ENCODE measurements at places on chromosomes 7 and 10.

- DNase-seq: no peak
These were observed at the start of gene CPXM2 for GRCh38 chr10:123891144-123892071. Gene CPXM2, minus strand, starts transcription at chr10:123891807. Its CDS starts 148 bp downstream, at chr10:123891659.

DNA sequence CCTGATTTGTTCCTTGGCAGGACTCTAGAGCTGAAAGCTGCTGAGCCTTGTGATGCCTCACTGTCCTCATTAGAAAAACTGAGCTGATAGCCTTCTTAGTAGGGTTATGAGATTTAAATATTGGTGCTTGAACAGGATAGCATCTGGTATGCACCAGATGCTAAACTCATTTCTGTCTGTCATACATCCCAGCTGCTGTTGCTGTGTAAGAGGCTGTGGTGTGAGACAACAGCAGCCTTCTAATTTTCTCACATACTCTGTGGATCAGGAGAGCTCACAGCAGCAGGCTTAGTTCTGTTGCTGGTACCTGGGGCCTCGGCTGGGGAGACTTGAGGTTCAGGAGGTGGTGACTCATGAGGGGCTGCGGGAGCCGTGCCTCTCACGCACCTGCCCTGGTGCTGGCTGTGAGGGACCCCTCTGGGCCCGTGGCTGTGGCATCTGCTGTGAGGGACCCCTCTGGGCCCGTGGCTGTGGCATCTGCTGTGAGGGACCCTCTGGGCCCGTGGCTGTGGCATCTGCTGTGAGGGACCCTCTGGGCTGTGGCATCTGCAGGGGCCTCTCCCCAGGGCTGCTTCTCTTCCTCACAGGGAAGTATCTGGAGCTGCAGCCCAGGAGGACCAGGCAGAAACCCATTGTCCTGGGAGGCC, 12.5 kb downstream of the DYNC2I1 start:
- DNase-seq: no peak

- DNase-seq: no peak
These were observed 82.6 kb upstream of the ELMO1 start for GRCh38 chr7:37531225-37531624.

GRCh38 chr10:80612261-80612660, 74.6 kb downstream of the SH2D4B start:
- no peak for DNase-seq

DNA sequence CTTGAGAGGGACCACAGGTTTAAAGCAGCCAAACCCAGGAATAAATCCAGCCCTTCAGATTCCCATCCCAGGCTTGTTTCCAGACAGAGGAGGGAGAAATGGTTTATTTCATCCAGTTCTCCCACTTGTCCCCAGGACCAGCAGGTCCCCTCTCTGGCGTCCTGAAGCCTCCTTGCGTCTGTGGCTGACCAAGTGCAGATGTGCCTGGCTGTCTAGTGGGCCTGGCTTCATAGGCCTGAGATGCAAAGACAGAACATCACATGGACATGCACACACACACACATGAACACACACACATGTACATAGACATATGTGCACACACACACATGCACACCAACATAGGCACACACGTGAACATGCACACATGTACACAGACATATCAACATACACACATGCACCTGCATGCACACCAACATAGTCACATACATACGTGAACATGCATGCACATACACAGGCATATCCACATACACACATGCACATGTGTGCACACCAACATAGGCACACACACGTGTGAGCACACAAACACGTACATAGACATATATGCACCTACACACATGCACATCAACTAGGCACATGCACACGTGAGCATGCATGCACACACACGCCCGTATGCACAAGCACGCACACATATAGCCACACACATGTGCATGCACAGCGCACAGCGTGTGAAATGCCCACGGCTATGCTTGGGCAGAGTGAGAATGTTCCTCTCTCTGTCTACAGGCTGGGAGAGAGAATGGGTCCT, 10.7 kb downstream of the FOXL3 start:
- no peak for DNase-seq

- peak; percentile 52 for DNase-seq
These were observed 218.3 kb downstream of the FAM107B start for GRCh38 chr10:14556285-14556956.

- DNase-seq: peak; percentile 46
These were observed 439 bp downstream of the IQUB start for GRCh38 chr7:123533929-123534382.

DNA sequence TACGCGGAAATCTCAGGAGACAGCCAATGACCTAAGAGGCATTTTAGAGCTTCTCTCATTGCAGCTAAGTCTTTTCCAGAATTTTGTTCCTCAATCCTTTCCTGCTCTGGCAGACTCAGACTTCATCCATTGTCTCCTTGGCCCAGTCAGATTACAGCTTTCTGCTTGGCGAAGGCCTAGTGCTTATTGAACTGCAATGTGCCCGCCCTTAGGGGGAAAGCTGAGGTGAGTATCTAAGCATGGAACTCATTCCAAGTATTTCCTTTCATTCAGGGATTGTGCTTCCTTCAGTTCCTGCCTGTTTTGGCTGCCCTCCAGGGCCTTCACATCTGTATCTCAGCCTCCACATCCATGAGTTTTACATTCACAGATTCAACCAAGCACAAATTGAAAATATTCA, 37.5 kb downstream of the PRLHR start:
- no peak for DNase-seq

DNA sequence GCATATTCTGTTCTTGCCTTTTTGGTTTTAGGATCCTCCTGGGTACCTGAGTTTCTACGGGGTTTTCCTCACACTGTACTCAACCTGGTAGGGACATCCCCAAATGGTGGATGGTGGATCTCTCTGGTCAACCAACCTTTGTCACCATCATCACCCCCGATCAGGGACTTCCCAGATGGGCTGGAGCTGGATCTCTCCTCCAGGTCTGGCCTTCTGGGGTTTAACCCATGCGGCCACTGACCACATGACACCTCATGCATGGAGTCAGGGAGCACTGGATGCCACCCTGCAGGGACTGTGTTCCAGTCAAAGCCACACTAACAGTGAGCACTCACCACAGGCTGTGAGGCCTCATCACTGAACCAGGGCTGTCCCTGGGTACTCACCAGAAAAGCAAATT, 80.0 kb downstream of the CELF2 start:
- DNase-seq: no peak

- no peak for DNase-seq
These were observed 39.9 kb upstream of the EMX2 start for GRCh38 chr10:117502421-117503243.

DNA sequence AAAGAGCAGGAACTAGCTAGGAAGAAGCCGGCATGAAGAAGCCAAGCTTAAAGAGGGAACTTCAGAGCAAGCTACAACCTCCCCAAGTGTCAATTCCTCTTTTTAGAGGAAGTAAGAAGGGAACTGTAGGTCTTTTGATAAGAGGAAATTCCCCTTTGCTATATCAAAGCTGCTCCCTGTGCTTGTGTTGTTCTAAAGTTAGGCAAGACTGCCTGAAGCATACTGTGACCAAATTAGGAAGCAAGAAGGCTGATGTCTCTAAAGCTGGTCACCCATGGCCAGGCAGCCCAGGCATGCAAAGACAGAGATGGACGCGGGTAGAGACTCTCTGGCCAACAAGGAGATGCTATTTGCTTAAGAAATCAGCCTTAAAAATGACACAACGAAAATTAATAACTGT, 87.9 kb downstream of the RNF216 start:
- peak; percentile 49 for DNase-seq

DNA sequence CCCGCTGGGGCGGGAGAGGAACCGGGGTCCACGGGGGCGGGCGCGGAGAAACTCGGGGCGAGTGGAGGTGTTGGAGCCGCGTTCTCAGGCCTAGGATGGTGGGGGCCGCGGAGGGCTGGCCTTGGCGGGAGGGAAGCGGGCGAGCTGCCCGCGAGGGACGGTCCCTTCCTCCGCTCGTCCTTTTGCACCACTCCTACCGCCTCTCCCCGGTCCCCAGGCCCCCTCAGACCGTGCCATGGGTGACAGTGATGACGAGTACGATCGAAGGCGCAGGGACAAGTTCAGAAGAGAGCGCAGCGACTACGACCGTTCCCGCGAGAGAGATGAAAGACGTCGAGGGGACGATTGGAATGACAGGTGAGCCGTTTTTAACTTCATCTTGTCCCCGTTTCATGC, 451 bp downstream of the SRRT start:
- no peak for DNase-seq

- peak; percentile 61 for DNase-seq
These were observed 17.3 kb downstream of the MLXIPL start for GRCh38 chr7:73606801-73607691.

DNA sequence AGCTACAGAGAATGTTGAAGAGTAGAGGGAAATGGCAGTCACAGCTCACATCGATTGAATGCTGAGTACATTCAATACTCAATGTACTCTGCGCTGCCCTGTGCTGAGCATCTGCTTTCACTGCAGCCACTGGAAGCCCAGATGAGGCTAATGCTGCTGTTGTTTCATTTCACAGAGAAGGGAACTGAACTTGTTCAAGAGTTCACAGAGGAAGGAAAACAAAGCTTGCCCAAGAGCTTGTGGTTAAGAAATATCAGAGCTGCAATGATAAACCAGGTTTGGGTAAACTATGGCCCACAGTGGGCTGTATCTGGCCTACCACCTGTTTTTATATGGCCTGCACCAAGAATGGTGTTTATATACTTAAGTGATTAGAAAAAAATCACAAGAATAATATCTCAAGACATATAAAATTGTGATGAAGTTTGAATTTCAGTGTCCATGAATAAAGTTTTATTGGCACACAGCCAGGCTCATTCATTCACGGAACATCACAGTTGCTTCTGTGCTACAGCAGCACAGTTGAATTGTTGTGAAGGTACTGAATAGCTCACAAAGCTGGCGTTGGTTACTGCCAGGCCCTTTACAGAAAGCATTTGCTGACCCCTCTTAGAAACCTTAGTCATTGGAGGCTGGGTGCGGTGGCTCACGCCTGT, 64.1 kb downstream of the CFAP58 start:
- DNase-seq: no peak

GRCh38 chr10:18240185-18240882, 100.1 kb downstream of the CACNB2 start:
- no peak for DNase-seq

DNA sequence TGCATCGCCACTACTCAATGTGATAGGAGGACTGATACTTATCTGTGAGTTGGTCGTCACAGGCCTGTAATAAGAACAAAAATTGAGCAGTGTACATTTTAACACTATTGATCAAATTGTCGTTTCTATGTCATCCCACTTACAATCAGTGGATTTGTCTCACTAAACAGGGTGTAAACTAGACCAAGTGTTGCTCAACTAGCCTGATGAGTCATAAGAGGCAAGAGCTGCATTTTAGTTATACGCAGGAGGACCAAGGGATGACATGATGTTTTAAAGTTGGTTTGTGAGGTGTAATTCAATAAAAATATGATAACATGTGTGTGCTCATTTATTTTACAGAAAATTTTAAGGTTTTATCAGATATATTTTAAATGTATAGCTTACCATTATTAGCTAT, 1239.2 kb downstream of the REEP3 start:
- no peak for DNase-seq

GRCh38 chr7:18700147-18700546, 204.6 kb downstream of the HDAC9 start:
- DNase-seq: no peak

GRCh38 chr7:80467069-80467468, 44.8 kb downstream of the GNAT3 start:
- no peak for DNase-seq

DNA sequence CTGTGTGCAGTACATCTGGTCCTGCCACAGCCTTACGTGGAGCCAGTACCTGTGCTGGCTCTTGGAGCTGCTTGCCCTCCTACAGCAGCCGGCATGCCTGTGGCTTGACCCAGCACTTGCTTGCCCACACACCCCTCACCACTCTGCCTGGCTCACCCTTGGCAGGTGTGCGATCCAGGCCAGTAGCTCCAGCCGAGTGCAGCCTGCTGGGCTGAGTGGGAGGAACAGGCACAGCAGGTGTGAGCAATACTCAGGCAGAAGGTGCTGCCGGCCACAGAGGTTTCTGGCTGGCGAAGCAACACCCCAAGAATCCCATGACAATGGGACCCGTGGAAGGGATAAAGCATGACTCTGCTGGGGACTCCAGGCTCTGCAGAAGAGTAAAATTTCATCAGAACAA, 173.5 kb upstream of the ADCY1 start:
- DNase-seq: no peak
